GM23248 (cell line): ENCODE measurements at places on chromosomes 6 and 20. TPM values are rescaled to one million over a fixed set of nuclear protein-coding genes. Genes with fewer than 3 reads are reported as not detected.

ITPR3 gene
- 4.8 and 4.9 TPM in 2 replicates for polyA plus RNA-seq

PACSIN1 gene
- polyA plus RNA-seq: not detected in 2 replicates

RFX6 gene
- not detected in 2 replicates for polyA plus RNA-seq

CLDN20 gene
- not detected in 2 replicates for polyA plus RNA-seq

TTBK1 gene
- not detected in 2 replicates for polyA plus RNA-seq

GCLC gene
- 3.3 TPM in 2 replicates for polyA plus RNA-seq

CALHM4 gene
- polyA plus RNA-seq: not detected in 2 replicates

ACSS1 gene
- 0.61 and 0.94 TPM in 2 replicates for polyA plus RNA-seq
